ENCODE measurements at places on chromosomes 2 and 18.
A peak's percentile ranks its signal among the peaks of the same experiment; 100 is the strongest.

DNA sequence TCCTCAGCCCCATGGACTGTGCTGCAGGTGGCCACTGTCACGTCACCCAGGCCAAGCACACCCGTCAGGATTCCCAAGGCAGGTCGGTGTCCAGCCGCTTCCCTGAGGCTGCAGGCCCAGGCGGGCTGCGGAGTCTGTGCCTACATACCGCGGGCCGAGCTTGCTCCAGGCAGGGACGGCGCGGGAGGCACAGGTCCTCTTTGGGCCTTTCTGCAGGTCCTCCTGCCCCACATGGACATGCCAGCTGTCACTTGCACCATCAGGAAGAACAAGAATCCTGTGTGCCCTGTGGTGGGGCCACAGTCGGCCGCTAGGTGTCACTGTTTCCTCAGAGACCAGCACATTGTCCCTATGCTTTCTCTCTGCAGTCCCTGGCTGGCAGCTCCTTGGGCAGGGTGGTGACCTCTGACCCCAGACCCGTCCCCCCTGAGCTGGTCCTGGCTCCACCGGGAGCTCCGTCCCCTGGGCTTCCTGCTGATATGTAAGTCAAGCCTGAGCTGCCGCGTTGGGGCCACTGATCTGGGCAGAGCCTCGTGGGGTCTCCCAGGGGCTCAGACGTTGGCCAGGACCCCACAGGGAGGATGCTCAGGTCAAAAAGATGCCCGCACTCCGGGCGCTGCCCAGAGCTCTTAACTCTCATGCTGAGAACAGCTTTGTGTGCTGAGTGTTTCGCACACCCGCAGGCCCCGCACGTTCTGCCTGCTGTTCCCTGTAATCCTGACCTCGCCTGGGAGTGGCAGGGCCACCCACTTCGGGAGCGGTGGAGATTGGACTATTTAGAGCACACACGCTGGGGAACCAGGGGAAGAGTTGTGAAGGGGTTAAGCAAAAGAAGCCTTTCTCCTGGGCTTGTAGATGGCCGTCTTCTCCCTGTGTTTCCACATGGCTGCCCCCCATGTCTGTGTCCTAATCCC, 17.3 kb upstream of the AGXT start:
- peak; percentile 81 for DNase-seq

DNA sequence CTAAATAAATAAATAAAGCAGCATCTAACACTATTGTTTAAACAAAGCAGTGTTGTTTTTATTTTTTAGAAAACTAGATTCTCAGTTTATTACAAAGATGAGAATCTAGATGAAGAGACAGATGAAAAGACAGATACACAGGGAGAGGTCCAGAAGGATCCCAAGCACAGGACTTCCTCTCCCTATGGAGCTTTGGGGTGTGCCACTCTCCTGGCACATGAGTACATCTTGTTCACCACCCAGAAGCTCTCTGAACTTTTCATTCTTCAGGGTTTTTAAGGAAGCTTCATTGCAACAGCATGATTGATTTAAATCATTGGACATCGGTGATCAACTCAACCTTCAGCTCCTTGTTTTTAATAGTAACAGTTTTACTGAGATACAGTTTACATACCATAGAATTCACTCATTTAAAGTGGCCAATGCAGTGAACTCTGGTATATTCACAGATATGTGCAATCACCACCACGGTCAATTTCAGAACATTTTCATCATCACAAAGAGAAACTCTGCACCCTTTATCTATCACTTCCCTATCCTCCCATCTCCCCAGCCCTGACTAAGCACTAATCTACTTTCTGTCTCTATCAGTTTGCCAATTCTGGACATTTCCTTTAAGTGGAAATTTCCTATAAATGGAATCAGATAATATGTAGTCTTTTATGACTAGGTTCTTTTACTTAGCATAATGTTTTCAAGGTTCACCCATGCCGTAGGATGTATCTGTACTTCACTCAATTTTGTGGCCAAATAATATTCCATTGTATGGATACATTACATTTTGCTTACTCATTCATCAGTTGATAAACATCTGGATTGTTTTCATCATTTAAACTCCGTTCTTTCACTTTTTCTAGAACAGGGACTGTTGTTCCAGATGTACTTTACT, 62.3 kb upstream of the ZFP36L2 start:
- no peak for DNase-seq

DNA sequence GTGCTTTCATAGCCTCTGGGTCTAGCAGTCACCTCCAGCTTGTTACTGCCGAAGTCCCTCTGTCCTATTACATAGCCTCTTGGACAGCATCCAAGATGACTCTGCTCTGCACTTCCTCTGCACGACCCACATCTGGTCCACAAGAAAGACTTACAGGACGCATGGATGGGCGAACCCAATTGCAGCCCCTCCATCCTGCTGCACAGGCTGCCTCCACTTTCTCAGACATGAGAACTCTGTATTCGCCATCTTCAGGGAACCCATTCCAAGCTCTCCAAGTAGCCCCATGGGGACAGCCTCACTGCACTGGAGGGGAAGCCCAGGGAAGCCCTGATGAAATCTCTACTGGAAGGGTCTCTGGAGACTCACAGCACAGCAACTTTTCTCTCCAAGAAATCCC, 172.1 kb downstream of the GFPT1 start:
- no peak for DNase-seq

DNA sequence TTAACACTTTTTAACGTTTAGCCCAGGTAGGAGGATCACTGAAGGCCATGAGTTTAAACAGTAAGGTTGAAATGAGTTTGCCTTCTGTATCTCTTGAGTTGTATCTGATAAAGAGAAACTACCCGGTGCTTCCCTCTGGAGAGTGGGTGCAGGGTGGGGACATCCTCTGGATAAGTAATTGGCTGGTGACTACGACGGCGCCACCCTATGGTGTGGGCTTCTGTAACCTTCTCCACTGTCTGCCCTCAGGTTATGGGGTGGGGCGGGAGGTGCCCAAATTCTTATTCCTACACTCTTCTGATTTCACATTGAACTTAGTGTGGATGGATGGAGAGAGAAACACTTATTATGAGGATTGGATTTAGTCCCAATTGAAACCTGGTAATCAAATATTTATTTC, 68.8 kb downstream of the LDLRAD4 start:
- no peak for DNase-seq

GRCh38 chr18:9869715-9870430, 15.9 kb upstream of the TXNDC2 start:
- DNase-seq: no peak

GRCh38 chr2:178177066-178177679, 17.1 kb upstream of the OSBPL6 start:
- DNase-seq: no peak

GRCh38 chr2:180985771-180986395, 5.5 kb downstream of the UBE2E3 start:
- no peak for DNase-seq

DNA sequence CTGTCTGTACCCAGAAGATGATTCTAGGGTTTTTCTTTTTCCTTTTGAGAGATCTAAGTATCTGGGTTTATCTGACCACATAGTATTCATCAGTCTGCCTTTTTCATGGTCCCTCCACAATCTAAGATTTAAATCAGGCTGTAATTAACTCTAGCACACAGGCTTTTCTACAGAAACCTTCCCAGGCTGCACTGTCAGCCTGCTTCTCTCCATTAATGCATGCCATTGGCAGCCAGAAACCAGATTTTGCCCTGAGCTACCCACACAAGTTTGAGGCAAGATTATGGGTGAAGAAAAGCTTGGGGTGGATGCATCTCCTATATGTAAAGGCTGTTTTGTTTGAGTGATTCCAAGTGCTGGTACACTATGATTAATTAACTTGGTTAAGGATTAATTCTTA, 45.7 kb upstream of the EML4 start:
- DNase-seq: no peak

GRCh38 chr2:24238158-24238557, 63.3 kb downstream of the FAM228A start:
- no peak for DNase-seq

DNA sequence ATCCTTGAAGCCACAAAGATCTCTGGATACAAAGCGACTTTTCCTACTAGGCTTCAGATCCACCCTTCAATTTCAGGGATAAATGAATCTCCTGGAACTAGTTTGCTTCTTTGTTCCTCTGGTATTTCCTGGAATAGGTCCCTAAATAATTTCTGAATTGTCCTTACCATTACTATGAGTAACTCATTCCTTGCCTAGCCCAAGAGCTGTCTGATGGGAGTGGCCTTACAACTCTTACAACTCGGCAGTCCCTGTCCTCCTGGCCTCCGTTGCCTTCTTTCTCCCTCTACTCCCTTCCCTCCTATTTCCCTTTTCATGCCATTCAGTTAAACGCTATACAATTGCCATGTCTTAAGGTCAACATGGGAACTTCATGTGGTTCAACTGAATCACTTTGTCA, 98.2 kb upstream of the FHL2 start:
- DNase-seq: no peak

- DNase-seq: no peak
These were observed 60.7 kb upstream of the COX7A2L start for GRCh38 chr2:42421601-42422239.

GRCh38 chr2:21415234-21415633, 291.5 kb downstream of the TDRD15 start:
- no peak for DNase-seq

DNA sequence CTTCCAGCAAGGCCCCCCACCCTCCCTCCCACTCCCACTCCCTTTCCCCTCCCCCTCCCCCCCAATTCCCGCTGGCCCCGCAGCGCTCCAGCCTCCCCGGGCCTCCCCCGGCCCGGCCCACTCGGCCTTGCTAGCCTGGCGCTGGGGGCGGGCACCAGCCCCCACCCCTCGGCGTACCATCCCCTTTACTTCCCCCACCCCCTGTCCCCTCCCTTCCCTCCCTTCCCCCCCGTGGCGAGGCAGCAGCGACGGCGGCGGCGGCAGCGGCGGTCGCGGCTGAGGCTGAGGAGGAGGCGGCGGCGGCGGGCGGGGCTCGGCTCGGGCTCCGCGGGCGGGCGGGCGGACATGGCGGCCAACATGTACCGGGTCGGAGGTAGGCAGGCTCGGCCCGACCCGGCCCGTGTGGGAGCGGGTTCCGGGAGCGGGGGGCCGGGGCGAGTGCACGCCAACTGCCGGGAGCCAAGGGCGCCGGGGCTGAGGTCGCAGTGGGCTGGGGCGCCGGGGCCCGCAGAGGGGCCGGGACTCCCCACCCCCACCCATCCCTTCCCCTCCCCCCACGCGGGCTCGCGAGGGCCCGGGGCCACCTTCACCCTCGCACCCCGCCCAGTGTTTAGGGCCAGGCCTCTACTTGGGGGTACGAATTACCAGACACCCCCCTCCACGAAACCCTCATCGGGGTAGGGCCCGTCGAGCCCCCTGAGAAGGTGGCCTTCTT, at the start of gene MTA3:
Gene MTA3 (plus strand): TSS at position 232 of the 715 bp plus-strand sequence. CDS start 114 bp downstream, at position 346.
- peak; percentile 42 for DNase-seq

- no peak for DNase-seq
These were observed 52.3 kb downstream of the TCF7L1 start for GRCh38 chr2:85185431-85185940.

DNA sequence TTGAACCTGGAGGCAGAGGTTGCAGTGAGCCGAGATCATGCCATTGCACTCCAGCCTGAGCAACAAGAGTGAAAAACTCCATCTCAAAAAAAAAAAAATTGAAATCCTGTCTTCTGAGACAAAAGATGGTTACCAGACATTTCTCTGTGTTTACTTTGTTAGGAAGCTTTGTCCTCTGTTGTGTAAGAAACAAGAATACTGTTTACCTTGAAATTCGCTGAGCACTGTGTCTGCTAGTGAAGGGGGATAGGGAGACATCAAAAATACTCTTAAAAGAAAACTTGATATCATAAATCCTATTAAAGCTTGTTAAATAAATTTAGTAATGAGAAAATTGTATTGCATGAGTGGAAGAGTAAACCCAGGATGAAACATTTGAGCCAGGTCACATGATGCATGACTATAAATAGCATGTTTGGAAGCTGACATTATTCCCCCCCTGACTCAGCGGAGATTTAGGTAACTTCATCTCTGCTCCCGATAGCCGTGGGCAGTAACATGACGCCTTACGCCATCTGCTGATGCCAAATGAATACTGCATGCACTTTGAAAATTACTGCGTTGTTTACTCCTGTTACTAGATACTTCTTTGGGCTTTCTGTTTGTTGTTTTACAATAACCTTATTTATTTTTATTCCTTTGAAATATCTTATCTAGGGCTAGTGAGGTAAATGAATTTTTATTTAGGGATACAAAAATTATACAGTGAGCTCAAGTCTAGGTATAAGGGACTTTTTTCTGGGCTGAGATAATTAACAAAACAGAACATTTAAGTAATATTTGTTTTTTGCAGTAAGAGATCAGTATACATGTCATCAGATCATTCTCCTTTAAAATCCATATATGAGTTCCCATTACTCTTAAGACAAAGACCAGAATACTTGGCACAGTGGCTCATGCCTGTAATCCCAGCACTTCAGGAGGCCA, 134.9 kb downstream of the MAP3K20 start:
- peak; percentile 61 for DNase-seq

DNA sequence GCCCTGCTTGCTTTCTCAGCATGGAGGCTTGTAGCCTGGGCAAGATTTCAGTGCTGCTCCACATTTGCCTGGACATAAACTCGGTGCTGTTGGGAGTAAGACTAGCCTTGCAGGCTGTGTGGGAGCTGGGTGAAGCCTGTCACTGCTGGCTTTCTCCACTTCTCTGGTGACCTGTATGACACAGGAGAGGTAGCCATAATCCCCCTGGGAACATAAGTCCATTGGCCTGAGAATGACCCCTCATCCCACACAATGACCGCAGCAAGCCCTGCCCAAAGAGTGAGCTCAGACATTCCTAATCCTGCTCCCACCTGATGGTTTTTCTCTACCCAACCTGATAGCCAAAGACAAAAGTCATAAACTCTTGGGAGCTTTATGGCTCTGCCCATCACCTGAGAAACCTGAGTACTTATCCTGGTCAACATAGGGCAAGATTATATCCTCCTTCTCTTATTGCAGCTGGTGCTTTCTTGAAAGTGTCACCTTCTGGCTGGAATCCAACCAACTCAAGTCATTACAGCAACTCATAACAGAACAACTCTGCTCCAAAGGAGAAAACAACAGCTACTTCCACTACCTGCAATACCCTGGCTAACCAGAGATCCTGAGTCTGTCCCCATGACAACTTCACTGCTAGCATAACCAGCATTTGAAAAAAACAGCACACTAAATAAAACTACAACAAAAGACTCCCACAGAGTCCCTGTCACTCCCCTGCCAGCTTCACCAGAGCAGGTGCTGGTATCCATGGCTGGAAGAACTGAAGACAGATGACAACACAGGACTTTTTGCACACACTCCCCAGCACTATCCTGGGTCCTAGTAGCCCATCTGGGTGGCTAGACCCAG, 834.4 kb upstream of the DDX18 start:
- no peak for DNase-seq

- DNase-seq: no peak
These were observed 105.5 kb downstream of the TFCP2L1 start for GRCh38 chr2:121179467-121179866.

GRCh38 chr2:184598002-184598315, 370 bp upstream of the ZNF804A start:
- no peak for DNase-seq

DNA sequence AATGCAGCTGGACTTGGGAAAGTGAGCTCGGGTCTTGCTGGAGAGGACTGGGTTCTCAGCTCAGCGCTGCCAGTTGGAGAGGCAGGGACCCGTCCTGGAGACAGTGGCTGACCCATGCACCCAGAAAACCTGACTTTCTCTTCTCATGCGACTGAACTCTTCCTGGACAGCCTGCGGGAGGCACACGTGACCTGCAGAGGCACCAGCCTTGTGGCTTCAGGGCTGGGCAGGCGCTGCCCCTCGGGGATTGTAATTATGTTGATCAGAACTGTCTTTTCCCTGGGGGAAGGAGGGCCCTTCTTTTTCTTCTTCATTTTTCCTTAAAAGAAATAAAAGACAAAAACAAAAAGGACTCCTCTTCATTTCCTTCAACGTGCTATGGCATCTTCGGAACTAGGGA, 198.1 kb downstream of the VAPA start:
- DNase-seq: no peak
